Lung (tissue), 17 donors: ENCODE measurements at places on chromosomes 4 and X. TPM values are rescaled to one million over a fixed set of nuclear protein-coding genes. Genes with fewer than 3 reads are reported as not detected.

NDST4 gene
- not detected for total RNA-seq

RHOH gene
- 12.9 TPM for total RNA-seq

SPANXB1 gene
- total RNA-seq = not detected

PRDM8 gene
- total RNA-seq = 5.0 TPM

ZNF674 gene
- total RNA-seq = 11.3 TPM

WNK3 gene
- 5.2 TPM for total RNA-seq
